ENCODE measurements at places on chromosomes 11 and 22. TPM values are rescaled to one million over a fixed set of nuclear protein-coding genes. Genes with fewer than 3 reads are reported as not detected.

GLB1L3 gene
- total RNA-seq = under 0.01 TPM

CEND1 gene
- not detected for total RNA-seq

BTBD10 gene
- 35.6 TPM for total RNA-seq

PCSK7 gene
- total RNA-seq = 39.3 TPM

EMID1 gene
- total RNA-seq = 0.31 TPM

TPBGL gene
- total RNA-seq = 0.33 TPM

NNMT gene
- total RNA-seq = 629 TPM

RAB36 gene
- 5.8 TPM for total RNA-seq

OR4D5 gene
- total RNA-seq = not detected

YPEL4 gene
- total RNA-seq = 0.33 TPM

PAK1 gene
- 86.1 TPM for total RNA-seq

SLCO2B1 gene
- 5.3 TPM for total RNA-seq

Data from melanocyte of skin (primary cell).